ENCODE measurements at places on chromosomes 11 and 22. TPM values are rescaled to one million over a fixed set of nuclear protein-coding genes. Genes with fewer than 3 reads are reported as not detected.

DNA sequence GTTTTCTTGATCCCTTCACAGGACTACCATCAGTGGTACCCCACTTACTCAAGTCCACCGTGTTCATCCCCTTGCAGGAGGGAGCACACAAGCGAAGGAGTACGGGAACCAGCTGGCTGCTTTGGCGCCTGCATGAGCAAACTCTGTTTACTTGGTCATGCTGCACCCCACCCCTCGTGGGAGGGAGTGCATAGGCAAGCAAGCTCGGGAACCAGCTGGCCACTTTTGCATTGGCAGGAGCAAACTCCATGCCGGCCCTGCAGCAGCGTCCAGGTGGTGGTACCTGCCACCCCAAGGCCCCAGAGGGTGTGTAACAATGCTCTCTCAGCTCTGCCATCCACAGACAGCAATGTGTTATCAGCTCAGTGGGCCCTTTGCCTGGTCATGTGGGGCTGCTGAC lies 737.8 kb downstream of the FAM181B start:
- no peaks in the 10 kb centered on the region for H3K4me1 ChIP-seq
- H3K4me3 ChIP-seq: no peak overlapping the region
- H3K36me3 ChIP-seq: no peaks in the 10 kb centered on the region
- H3K27ac ChIP-seq: no peak overlapping the region

- no peak for DNase-seq
- H3K4me1 ChIP-seq: no peaks in the 10 kb centered on the region
- H3K4me3 ChIP-seq: no peak overlapping the region
- no peaks in the 10 kb centered on the region for H3K27me3 ChIP-seq
These were observed 610.9 kb downstream of the CNTN5 start for GRCh38 chr11:99631618-99632017.

GRCh38 chr11:2804701-2805387 lies 80.7 kb downstream of the CDKN1C start:
- peaks cover 11% of the 10 kb centered on the region for H3K27me3 ChIP-seq
- peak; percentile 28 for DNase-seq
- H3K4me1 ChIP-seq: peaks cover 7% of the 10 kb centered on the region
- H3K27ac ChIP-seq: peak overlapping the region; percentile 40
- no peak overlapping the region for H3K4me3 ChIP-seq

GRCh38 chr11:128399251-128400121 lies 187.9 kb downstream of the ETS1 start:
- H3K4me1 ChIP-seq: peaks cover 25% of the 10 kb centered on the region
- peak overlapping the region; percentile 76 for H3K27ac ChIP-seq
- no peak for DNase-seq
- no peaks in the 10 kb centered on the region for H3K36me3 ChIP-seq
- no peaks in the 10 kb centered on the region for H3K27me3 ChIP-seq

DNA sequence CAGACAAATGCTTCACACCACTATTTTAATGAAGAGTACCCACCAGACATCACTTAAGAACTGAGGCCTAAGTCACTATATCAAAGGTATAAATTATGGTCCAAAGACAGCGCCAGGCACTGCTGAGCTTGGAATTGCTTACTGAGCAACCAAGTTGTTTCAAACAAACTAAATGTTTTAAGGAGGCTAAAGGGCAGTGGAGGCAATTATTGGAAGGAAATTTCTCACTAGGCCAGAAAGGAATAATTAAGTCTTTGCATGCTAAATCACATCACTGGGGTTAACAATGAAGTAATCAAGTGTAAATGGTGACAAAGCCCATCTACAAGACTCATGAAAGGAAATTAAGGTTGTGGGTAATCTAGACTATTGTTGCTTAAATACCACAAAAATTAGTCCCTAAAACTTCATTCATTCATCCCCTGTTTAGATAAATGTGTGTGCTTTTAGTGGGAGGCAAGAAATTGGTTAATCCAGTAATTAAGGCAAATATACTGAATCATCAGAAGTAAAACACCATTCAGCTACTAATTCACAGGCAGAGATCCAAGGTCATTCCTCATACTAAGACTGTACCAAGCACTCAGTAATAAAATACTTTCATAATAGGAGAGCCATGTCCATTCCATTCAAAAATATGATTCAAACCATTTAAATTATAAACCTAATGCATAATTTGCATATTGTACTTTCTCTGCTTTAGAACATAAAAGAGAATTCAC lies 21.2 kb downstream of the LGR4 start:
- H3K36me3 ChIP-seq: no peaks in the 10 kb centered on the region
- DNase-seq: no peak
- no peak overlapping the region for H3K4me3 ChIP-seq
- H3K4me1 ChIP-seq: peaks cover 16% of the 10 kb centered on the region

DNA sequence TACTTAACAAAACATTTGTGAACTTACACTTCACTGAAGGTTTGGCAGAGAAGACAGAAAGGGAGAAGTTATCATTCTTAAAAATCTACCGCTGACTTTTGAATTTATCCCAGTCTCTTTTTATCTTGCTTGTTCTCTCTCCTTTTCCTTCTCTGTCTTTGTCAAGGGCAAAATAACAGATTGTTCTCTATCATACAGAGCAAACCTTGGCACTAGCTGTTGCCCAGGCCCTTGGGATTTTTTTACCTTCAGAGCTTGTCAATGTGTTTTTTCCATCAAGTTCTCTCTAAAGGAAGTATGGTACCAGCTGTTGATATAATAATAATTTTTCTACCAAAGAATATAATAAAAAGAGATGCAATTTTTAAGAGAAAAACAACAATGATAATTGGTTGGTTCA lies 67.2 kb downstream of the PPME1 start:
- no peaks in the 10 kb centered on the region for H3K36me3 ChIP-seq
- H3K4me3 ChIP-seq: no peak overlapping the region
- H3K27ac ChIP-seq: no peak overlapping the region
- H3K27me3 ChIP-seq: no peaks in the 10 kb centered on the region

DNA sequence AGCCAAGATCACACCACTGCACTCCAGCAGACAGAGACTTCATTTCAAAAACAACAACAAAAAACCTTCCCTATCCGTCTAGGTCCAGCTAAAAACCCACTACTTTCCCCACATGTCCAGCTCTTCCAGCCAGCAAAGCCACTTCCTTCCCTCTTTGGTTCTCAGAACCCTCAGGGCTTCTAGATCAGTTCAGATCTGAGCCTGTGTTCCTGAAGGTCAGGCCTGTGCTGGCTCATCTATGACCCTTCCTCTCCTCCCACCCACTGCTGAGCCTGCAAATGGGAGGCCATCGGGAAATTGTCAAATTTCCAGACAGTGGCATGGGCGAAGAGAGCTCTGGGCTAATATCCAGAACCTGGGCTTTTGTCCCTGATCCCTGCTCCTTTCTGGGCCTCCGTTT lies 37.8 kb downstream of the SLCO2B1 start:
- no peak overlapping the region for H3K4me3 ChIP-seq
- H3K36me3 ChIP-seq: no peaks in the 10 kb centered on the region
- H3K4me1 ChIP-seq: no peaks in the 10 kb centered on the region
- H3K27ac ChIP-seq: no peak overlapping the region

DNA sequence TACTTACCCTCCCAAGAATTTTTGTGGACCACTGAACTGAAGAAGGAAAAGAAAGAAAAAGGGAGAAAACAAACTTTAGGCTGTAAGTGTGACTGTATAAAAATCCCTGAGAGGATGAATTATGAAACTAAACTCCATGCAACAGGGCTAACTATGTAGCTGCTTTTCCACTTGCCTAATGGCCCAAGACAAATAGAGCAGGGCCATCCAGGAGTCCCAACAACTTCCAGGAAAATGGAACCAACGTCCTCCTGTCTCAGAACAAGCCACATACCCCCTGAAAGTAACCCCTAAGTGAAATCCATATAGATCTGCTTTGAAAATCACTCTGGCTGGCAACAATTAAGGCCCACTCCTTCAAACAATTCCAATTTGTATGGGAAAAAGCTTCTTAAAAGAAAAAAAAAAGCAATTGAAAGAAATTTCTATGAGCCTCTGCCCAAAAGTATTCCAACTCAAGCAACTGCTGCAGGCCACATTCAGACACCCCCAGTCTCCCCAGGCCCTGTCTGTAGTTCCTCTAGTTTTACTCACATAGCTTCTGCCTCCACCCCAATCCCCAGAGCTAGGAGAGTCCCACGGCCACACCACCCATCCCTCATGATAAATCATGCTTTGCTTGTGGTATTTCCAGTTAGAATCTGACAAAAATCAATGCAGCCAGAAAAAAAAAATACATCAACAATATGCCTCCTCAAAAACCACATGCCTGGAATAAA lies 12.7 kb downstream of the RBFOX2 start:
- no peak overlapping the region for H3K27ac ChIP-seq
- no peaks in the 10 kb centered on the region for H3K27me3 ChIP-seq
- no peak for DNase-seq
- peaks cover 20% of the 10 kb centered on the region for H3K4me1 ChIP-seq
- H3K4me3 ChIP-seq: no peak overlapping the region
- H3K36me3 ChIP-seq: no peaks in the 10 kb centered on the region

DNA sequence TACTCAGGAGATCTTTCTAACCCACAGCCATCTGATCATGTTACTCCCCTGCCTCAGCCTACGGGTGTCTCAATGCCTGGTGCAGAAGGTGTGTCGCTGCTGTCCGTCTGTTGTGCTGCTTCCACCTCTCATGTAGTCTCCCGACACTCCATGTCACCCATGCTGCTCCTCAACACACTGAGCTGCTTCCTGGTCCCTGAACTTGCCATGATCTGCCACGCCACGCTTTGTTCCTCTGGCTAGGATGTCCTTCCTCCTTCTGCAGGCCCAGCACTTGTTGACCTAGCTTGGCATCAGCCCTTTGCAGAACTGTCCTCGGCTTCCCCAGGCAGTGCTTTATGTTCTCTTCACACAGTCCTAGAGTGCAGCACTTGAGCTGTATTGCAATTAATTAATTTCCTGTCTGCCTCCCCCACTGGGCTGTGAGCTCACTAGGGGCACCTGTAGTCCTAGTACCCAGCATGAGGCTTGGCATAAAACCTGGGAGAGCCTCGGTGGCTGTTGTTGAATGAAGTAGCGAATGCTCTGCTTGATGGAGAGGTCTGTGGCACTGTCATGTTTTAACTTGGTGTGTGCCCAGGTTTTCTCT lies 9.5 kb downstream of the GTPBP1 start:
- H3K4me3 ChIP-seq: no peak overlapping the region
- H3K27ac ChIP-seq: peak overlapping the region; percentile 29
- DNase-seq: no peak
- peaks cover 38% of the 10 kb centered on the region for H3K4me1 ChIP-seq

GRCh38 chr11:100674212-100674611 lies 12.9 kb upstream of the ARHGAP42 start:
- H3K4me3 ChIP-seq: no peak overlapping the region
- H3K36me3 ChIP-seq: no peaks in the 10 kb centered on the region
- H3K4me1 ChIP-seq: no peaks in the 10 kb centered on the region
- H3K27ac ChIP-seq: no peak overlapping the region

CBLIF gene
- not detected for total RNA-seq

MS4A12 gene
- 0.75 TPM for total RNA-seq

PIK3C2A gene
- total RNA-seq: 16.4 TPM

TESMIN gene
- total RNA-seq: not detected

SLC15A3 gene
- 6.4 TPM for total RNA-seq
